ENCODE measurements at places on chromosomes 1 and 21.

- DNase-seq: no peak
Observed at GRCh38 chr1:115217150-115218033, 120.7 kb downstream of the NGF start.

GRCh38 chr1:119318466-119319309, 49.9 kb upstream of the HAO2 start:
- DNase-seq: no peak

- no peak for DNase-seq
Observed at GRCh38 chr1:77064246-77064645, 155.0 kb downstream of the PIGK start.

DNA sequence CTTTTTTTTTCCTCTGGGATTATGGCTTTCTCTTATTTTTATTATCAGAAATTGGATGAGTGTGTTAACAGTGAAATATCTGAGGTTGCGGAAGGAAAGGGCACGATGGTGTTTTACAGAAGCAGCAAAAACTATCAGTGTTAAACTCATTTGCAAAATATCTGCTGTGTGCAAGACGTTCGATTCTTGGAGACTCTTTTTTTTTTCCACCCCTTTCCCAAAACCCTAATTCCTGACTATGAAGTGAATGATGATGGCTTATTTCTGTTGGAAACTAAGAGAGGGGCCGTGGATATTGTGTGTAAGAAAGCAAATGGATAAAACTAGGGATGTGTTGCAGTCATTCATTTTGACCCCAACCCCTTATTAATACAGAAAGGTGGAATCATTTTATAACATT, 677 bp downstream of the NCAM2 start:
- DNase-seq: no peak

- no peak for DNase-seq
Observed at GRCh38 chr1:93021539-93022134, 57.4 kb upstream of the MTF2 start.

DNA sequence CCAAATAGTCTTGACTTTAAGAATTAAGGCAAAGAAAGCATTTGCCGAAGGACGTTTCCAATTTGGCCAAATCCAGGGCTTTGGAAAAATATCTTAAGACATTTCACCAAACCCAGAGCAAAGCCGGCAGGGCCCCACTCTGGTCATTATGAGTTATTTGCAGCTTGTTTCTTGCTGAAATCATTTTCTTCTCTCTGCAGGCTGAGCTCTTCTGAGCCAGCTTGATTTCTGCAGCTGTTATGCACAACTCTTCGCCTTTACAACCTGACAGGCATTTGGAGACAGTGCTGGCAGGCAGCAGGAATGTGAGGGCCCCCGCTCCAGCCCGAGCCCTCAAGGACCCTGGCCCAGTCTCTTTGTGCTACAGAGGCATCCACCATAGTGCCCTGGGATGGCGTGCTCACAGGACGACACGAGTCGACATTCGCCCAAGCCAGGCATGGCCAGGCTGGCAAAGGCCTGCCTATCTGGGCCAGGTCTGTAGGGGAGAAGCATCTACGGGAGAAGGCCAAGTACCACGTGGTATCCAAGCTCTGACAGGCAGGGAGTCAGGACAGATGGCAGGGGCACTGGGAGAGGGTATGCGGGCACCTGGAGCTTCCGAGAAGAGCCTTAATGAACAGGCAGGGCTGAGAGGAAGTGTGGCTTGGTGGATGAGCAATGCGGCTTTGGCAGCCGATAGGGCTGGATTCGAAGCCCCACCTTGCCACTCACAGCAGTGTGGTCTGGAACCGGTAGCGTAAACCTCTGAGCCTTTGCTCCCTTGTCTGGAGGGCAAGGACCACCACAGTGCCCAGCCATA, 32.3 kb downstream of the SYF2 start:
- no peak for DNase-seq

DNA sequence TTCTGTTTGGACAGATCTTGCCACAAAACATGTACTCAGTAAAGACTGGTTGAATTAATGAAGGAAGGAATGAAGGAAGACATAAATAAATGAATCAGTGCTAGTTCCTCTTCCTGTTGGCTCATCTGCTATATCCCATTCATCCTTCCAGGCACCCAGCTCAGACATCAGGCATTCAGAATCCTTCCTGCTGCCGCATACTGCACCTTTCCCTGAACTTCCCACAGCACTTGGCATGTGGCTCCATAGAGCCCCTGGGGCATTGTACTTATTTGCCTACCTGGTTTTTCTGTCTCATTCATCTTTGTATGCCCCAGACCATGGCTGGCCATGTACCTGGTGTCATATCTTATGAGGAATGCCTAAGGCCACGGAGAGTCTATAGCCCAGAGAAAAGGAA, 34.4 kb upstream of the ZNF648 start:
- DNase-seq: no peak

Measured in endothelial cell (in vitro differentiated cells).